ENCODE measurements at places on chromosomes 12 and 14. TPM values are rescaled to one million over a fixed set of nuclear protein-coding genes. Genes with fewer than 3 reads are reported as not detected.

- DNase-seq = no peak
Observed at GRCh38 chr14:32469388-32470160, 140.5 kb downstream of the AKAP6 start.

- no peak for DNase-seq
Observed at GRCh38 chr12:51244269-51244668, 5.6 kb downstream of the DAZAP2 start.

SRSF5 gene
- 263 TPM for total RNA-seq

- DNase-seq = no peak
Observed at GRCh38 chr14:61343991-61344405, 22.6 kb downstream of the PRKCH start.

- no peak for DNase-seq
Observed at GRCh38 chr12:16913832-16914490, 308.0 kb upstream of the LMO3 start.

DNA sequence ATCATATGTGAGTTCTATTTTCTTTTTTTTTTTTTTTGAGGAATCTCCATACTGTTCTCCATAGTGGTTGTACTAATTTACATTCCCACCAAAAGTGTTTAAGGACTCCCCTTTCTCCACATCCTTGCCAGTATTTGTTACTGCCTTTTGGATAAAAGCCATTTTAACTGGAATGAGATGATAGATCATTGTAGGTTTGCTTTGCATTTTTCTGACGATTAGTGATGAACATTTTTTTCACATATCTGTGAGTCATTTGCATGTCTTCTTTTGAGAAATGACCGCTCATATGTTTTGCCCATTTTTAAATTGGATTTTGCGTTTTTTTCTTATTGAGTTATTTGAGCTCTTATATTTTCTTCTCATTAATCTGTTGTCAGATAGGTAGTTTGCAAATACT lies 394.8 kb downstream of the LRFN5 start:
- DNase-seq = no peak

COX8C gene
- not detected for total RNA-seq

DNA sequence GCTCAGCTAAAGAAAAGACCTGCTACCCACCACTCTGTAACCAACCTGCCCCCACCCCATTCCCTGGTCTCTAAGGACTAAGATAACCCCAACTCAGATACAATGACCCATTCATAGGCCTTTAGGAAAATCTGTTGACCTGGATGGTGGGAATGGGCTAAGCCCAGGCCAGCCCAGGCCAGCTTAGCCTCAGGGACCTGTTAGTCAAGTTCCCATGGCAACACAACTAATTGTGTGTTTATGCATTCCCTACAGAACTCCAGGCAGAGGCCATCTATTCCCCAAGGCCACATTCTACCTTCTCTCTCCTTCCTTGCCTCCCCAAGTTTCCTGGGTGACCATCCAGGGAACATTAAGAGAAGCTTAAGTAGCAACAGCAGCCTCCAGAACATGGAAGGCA lies 16.1 kb upstream of the KRT8 start:
- DNase-seq = no peak

- DNase-seq = no peak
Observed at GRCh38 chr12:69932154-69932553, 107.1 kb downstream of the MYRFL start.

AICDA gene
- total RNA-seq = 1.1 TPM

DNA sequence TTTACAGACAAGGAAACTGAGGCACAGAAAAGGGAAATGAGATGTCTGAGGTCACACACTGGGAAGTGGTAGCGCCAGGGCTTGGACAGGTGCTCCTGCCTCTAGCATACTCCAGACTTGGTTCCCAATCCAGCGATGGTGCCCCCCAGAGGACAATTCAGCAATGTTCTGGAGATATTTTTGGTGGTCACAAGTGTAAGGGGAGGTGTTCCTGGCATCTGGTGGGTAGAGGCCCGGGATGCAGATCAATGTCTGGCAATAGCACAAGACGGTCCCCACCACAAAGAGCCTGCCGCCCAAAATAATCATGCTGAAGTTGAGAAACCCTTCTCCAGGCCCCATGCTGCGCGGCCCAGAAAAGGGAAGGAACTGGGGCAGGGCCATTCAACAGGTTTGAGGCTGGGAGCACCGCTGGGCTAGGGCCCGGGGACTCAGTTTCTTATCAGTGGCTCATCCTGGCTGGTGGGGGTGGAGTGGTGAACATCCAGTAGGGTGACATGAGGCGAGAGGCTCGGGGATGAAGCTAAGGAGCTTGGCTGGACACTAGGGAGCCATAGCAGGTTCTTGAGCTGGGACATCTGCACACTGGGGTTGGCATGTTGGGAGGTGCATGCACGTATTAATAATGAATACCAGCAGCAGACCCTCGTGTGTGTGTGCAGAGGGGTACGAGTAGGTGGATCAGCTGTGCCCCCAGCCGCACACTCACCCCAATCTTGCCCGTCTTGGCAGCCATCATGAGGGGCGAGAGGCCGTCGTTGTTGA lies 35.1 kb downstream of the TRPV4 start:
- no peak for DNase-seq

- no peak for DNase-seq
Observed at GRCh38 chr12:42346403-42347002, 20.5 kb downstream of the PPHLN1 start.

FGF6 gene
- total RNA-seq = not detected

- DNase-seq = no peak
Observed at GRCh38 chr12:59075968-59076490, 155.7 kb upstream of the LRIG3 start.

TMEM179 gene
- total RNA-seq = 1.5 TPM

TC2N gene
- 12.1 TPM for total RNA-seq

HOXC12 gene
- total RNA-seq = not detected

SYCP3 gene
- total RNA-seq = not detected

GRCh38 chr12:49059299-49060171 lies 1.1 kb downstream of the KMT2D start:
- DNase-seq = no peak

GRCh38 chr14:50647753-50648152 lies 20.4 kb downstream of the SAV1 start:
- no peak for DNase-seq

DNA sequence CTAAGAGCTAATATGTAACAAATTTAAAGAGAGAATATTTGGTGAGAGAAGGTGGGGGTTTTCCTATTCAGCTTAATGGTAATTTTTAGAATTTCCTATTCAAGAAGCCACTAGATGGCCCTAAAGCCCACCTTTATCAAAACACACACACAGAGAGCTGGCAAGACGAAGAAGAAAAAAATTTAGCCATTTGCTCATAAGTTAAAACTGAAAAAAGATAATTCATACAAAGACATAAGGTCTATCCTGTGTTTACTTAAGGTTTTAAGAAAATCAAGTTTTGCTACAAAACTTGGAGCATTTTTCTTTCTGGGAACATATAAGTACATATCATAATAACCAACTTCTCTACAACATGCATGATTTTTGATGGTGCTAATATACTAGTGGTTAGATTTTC lies 46.8 kb upstream of the PCED1B start:
- no peak for DNase-seq

DNA sequence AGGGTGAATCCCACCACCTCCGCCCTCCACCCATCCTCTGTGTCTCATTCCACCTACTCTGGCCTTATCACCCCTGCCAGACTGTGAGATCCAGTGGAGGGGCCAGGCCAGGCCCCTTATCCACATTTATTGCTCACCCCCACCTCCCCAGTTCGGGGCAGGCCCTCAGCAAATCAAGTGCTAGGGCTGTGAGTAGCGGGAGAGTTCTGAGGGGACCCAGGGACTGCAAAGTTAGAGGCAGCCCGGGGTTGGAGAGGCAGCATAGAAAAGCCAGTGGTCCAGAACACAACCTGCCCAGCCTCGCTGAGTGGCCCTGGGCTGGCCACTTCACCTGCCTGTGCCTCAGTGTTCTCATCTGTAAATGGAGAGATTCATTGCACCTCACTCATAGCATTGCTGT lies 27.2 kb upstream of the ACTN1 start:
- no peak for DNase-seq

- DNase-seq = no peak
Observed at GRCh38 chr14:65471038-65471878, 58.7 kb downstream of the FUT8 start.

DLK1 gene
- total RNA-seq = 0.36 TPM

DNA sequence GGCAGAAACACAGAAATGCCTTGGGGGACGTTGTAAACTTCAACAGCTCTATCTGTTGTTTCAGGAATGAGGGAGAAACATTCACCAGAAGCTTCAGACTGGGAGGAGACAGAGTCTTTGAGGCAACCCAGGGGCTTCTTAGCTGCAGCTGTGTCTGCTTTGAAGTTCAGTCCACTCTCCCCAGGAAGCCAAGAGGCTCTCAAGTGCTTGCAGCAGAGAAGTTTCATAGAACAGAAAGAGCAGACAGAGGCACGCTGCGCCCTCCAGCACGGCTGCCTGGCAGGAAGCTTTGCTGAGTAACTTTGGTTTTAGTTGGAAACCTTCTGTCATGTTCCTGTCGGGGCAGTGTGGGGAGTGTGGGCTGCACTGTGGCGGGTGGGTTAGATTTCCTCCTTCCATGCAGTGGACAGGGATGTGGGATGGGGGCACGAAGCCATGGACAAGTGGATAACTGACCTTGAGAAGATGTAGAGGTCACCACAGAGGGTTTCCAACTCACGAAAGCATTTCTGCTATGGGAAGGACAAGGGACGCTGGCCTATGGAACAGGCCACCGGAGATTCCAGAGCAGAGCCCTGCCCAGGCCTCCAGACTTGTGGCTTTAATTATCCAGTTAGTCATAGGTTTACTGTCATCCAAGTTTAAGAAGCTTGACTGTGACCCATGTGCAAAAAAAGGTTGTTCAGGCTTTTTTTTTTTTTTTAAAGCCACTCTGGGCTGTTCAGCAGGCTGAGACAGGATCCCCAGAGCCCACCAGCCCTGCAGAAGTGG lies 107.7 kb downstream of the ARF6 start:
- peak; percentile 83 for DNase-seq

- DNase-seq = no peak
Observed at GRCh38 chr12:112190231-112191025, 65.1 kb downstream of the TRAFD1 start.

GRCh38 chr12:113831476-113831875 lies 134.6 kb downstream of the RBM19 start:
- DNase-seq = no peak

SLC11A2 gene
- 44.6 TPM for total RNA-seq

DNA sequence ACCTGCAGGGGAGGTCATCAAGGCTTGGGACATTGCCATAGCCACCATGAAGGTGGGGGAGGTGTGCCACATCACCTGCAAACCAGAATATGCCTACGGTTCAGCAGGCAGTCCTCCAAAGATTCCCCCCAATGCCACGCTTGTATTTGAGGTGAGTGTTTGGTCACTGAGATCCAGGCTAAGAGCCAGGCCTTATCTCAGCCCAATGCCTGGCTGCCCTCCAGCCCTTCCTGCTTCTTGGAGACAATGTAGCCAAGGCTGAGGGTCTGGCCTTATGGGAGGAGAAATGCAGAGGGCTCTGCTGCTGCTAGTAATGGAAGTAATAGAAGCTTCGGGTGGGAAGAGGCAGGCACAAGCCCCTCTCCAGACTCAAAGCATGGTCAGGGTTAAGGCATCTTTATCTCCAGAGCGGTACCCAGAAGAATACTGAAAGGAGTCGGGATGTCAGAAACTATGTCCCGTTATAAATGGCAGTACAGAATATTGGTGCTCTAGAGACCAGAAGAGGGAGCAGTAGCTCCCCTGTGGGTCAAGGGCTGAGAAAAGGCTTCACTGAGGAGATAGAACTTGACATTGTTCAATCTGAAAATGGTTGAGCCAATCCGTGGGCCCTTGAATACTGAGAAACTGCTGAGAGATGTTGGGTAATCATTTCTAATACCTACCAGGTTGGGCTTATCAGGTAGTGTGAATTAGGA lies 3.1 kb downstream of the FKBP4 start:
- DNase-seq = no peak

- no peak for DNase-seq
Observed at GRCh38 chr12:102503056-102503681, 22.8 kb upstream of the IGF1 start.

DHRS4 gene
- total RNA-seq = 23.8 TPM

- DNase-seq = no peak
Observed at GRCh38 chr12:87039536-87039935, 783.3 kb upstream of the MGAT4C start.

GRCh38 chr12:10722502-10722904 lies 620 bp downstream of the YBX3 start:
- DNase-seq = peak; percentile 80

CAPZA3 gene
- not detected for total RNA-seq

TAS2R50 gene
- 4.6 TPM for total RNA-seq

RAD51B gene
- total RNA-seq = 23.7 TPM

- no peak for DNase-seq
Observed at GRCh38 chr14:65656554-65656953, 244.0 kb downstream of the FUT8 start.

DNA sequence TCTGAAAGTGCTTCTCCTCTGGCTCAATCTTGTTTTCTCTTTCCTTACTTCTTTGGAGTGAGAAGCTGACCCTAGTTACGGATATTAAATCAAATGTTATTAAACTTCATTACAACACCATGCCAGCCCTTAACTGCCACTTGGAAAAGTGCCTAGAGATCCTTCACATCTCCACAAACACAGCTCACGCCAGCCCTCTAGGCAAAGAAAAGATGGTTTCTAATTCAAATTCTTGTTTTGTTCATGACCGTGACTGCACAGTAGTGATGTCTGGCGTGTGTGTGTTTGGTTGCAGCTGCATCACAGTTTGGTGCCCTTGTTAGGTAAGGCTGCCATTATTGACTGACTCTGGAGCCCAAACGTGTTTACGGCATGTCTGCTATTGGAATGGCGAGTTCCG lies 113.0 kb downstream of the BEGAIN start:
- no peak for DNase-seq

DNA sequence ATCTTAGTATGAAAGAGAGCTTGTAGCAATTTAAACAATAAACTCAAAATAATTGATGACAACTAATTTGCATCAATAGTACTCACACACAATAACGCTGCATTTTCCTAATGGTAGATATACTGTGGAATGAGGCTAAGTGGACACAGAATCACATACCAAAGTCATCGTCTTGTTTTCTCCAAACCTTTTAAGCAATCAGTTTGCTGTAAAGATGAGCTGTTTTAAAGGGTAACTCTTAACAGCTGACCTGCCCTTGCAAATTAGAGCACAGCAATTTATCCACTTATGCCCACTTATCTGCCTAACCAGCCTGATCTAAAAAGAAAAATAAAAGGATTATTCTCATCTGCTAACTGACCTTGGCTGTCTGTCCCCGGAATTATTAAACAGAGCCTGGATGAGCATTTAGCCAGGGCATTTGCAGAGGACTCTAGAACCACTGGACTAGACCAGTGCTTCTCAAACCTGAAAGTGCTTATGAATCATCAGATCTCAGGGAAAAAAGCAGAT lies 174.3 kb upstream of the BCL2L14 start:
- DNase-seq = no peak

- DNase-seq = no peak
Observed at GRCh38 chr12:116609319-116610114, 50.3 kb downstream of the MAP1LC3B2 start.

KLRC2 gene
- total RNA-seq = not detected

DNA sequence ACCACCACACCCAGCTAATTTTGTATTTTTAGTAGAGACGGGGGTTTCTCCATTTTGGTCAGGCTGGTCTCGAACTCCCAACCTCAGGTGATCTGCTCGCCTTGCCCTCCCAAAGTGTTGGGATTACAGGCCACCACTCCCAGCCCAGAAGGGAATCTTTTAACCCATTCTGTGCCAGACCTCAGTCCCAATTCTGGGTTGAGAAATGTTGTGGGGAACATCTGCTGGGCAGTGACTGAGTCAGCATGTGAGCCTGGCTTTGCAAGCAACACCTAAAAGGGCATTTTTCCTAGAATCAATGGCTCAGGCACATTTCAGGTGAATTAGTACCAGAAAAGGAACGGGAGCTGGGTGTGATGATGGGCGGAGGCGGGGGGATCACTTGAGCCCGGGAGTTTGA lies 7.6 kb upstream of the SPATS2 start:
- DNase-seq = no peak
